ENCODE measurements at places on chromosomes 1 and 21.
A peak's percentile ranks its signal among the peaks of the same experiment; 100 is the strongest.

GRCh38 chr1:46166521-46167462, 8.1 kb upstream of the TSPAN1 start:
- peak; percentile 45 for DNase-seq

DNA sequence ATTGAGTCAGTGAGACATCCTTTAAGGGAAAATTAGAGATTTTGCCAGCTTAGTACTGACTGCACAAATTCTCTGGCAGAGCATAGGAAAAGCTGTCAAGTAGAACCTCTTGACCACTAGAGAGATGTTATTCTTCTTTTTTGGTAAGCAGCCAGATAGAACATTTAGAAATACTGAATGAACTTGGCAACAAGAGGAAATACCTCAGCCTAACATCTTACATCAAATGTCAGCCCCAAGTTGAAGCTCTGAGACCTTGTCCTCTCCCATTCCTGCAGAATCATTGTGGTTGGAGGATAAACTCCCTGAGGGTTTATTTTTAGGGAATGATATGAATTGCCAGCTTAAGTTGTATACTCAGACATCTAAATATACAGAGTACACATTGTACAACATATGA, 53.5 kb downstream of the MIGA1 start:
- peak; percentile 93 for DNase-seq

GRCh38 chr1:41977326-41977725, 58.6 kb upstream of the HIVEP3 start:
- no peak for DNase-seq

DNA sequence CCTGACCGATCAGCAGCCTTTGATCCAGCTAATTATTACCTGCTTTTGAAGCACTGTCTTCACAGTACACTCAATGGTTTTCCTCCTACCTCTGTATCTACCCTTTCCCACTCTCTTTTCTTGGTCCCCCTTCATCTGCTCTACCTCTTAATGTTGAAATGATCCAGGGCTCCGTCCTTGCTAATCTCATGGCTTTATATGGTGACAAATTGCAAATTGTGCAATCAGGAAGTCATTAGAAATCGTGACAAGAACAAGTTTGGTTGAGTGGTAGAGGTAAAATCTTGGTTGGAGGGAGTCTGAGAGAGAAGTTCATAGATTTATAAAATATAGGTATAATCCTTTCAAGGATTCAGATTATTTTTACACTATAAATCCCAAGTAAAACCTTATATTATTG, 9.6 kb upstream of the CYB5R1 start:
- DNase-seq: no peak

- no peak for DNase-seq
Measured at GRCh38 chr1:230866171-230867070, 1.9 kb downstream of the C1orf198 start.

DNA sequence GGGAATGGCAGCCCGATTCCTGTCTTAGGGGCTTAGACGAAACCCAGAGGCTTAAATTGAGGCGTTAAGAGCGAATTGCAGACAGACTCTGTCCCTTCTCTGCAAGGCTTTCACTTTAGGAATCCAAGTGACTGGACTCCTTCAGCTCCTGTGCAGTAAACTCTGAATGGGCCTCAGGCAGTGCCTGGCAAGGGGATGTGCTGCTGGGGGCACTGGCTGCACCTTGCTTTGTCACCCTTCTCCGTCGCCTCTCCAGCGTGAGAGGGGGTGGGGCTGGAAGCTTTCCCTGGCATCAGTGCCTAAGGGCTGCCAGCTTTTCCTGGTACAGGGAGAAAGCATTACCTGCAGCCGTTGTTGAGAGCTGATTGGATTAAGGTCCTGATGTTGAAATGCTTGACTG, 39.9 kb upstream of the NFASC start:
- DNase-seq: no peak

DNA sequence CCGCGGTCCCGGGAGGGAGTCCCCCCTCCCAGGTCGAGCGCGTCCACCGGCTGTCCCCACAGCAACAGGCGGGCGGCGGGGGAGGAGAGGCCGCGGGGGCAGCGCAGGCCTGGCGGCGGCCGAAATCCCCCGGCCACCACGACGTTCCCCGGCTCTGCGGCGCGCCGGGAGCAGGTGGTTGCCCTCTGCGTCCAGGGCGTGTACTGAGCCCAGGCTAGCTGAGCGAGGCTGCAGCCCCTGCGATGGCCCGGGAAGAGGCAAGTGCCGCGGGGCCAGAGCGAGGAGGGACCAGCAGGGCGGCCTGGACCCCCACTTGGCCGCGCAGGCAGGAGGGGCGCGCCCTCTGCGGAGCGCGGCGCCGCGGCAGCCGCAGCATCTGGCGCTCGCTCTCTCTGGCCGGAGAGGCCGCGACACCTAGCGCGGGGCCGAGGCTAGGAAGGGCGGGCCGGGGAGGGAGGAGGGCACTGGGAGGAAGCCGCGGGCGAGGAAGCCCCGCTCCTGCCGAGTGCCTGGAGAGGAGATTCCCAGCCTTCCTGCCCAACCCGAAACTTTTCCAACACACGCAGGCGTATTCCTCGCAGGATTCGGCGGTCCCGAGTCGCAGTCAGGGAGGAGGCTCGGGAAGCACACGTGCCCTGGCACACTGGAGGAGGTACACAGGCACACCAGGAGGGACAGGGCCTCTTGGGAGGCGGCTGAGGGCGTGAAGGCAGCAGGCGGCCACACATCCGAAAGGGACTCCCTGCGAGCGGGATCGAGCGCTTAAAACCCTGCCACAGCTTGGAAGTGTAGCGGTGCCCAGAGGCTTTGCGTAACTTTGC, 4.9 kb upstream of the PROX1 start:
- peak; percentile 34 for DNase-seq

DNA sequence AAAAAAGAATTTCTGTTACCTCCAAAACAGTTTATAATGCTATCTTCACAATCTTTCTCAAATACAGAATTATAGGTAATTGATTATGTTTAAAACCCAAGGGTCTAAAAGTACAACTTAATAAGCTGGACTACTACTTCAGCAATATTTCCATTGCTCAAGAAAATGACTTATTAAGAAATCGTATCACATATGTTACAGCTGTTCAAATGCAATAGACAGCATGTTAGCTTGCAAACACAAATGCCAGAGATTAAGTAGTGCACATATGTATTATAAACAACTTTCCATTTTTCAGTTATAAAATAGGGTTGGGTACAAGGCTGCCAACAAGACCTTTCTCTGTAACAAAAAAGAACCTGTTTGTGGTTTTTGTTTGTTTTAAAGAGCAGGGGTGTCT, 211.0 kb upstream of the DMRTA2 start:
- DNase-seq: no peak

DNA sequence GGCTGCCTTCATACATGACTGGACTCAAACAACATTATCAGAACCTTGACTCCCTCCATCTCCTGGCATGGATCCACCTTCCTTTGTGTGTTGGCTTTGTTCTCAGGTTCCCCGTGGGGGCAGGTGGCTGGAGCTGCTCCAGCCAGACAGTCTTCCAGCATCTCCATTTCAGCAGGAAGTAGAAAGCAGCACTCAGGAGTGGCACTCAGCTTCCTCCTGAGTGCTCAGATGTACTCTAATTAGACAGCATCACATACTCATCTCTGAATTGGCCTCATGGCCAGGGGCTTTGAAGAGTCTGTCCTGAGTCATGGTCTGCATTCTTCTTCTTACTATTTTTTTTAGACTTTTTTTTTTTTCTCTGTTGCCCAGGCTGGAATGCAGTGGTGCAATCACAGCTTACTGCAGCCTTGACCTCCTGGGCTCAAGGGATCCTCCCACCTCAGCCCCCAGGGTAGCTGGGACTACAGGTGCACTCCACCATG, 27.9 kb downstream of the OVAAL start:
- DNase-seq: peak; percentile 23

- DNase-seq: no peak
Measured at GRCh38 chr1:225258811-225259210, 169.0 kb downstream of the LBR start.

DNA sequence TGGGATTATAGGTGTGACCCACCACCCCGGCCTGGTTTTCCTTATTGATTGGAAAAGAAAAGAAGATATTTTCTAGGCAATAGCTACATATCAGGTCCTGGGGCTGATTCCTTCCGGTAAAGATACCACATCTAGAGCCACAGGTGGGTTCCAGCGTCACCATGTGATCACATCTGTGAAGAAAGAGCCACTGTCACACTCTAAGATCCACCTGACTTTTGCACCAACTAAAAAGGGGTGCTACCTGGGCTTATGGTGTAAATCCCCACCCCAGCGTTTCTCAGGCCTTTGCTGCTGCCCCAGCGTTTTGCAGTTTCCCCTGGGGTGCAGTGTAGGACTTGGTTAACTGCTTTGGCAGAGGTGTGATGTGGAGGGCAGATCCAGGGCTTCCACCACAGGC, 22.3 kb upstream of the PDE9A start:
- no peak for DNase-seq
